ENCODE measurements at places on chromosomes 2 and 18.

GRCh38 chr2:151374436-151374835 lies 17.0 kb downstream of the TNFAIP6 start:
- DNase-seq, result no peak

GRCh38 chr2:40004336-40004735 lies 225.3 kb upstream of the THUMPD2 start:
- no peak for DNase-seq

DNA sequence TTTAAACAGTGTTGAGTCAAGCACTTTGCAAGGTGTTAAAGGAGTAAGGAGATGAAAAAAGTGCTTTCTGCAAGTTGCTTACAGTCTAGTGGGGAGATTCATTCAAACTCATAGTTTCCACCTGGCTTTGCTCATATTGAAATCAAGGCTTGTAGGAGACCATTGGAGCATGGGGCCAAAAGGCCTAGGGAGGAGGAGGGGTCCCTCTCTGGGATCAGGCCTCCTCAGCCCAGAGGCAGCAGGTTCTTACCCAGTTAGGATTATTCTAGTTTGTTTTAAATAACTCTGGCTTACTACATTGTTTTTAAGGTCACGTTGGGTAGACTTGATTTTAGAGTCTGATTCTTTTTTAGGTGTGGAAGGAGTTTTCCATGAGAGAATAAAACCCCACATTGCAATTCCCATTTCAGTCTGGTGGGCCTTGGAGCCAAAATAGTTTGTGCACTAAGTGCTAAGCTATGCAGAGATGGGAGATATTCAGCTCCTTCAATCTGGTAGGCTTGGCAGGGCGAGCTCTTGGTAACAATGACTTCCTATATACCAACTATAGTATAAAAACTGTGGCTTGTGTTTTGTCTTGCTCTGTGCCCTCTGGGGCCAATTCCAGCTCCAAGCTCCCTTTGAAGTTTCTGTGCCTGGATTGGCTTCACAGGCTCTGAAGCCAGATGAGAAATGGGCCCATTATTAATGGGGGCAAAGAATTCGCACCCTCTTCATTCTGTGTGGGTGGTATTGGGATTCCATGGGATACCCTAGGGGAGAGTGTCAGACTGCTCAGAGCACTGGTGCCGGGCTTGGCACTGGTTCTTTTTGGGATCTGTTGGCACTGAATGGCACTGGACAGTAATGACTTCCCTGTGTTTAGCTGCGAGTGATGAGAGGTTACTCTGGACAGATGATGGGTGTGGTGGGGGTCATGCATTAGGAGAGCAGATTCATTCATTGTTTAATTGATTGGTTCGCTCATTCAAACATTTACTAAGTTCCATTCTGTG lies 301.1 kb downstream of the MYCN start:
- DNase-seq, result no peak

GRCh38 chr2:19505199-19506136 lies 147.0 kb upstream of the OSR1 start:
- DNase-seq, result no peak

DNA sequence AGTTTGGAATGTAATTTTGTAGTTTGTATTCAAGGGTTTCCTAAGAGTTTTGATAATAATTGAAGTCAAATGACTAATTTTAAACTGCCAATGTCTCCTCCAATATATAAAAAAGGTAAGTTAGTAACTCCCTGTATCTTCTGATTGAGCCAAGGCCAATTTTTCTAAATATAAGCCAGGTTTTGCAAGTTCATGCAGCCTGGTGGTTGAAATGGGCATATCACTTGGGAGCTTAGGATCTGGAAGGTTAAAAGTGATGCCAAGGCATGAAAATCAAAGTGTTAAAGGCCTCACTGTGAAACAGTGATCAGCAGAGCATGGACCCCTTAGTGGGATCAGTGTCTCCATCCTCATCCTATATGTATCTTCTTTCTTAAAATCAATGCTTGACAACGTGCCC lies 60.5 kb downstream of the MERTK start:
- no peak for DNase-seq

GRCh38 chr2:77034445-77034844 lies 487.7 kb downstream of the LRRTM4 start:
- no peak for DNase-seq

DNA sequence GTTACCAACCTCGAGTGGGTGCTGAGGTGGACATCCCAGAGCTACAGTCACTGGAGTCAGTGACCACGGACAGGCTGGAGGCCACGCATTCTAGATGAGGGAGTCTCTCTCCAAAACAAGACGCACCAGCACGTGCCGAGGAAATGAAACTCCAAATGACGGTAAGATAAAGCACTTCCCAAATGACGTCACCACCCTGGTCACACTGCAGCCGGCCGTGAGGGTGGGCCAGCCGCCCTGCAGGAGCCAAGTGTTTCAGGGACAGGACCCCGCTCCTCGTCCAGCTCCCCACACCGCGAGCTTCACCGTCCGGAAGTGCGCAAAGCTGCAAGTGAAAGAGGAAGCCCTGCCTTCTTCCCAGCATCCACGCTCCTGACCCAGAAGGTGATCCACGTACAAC lies 99.4 kb downstream of the ZNF516 start:
- DNase-seq, result no peak

DNA sequence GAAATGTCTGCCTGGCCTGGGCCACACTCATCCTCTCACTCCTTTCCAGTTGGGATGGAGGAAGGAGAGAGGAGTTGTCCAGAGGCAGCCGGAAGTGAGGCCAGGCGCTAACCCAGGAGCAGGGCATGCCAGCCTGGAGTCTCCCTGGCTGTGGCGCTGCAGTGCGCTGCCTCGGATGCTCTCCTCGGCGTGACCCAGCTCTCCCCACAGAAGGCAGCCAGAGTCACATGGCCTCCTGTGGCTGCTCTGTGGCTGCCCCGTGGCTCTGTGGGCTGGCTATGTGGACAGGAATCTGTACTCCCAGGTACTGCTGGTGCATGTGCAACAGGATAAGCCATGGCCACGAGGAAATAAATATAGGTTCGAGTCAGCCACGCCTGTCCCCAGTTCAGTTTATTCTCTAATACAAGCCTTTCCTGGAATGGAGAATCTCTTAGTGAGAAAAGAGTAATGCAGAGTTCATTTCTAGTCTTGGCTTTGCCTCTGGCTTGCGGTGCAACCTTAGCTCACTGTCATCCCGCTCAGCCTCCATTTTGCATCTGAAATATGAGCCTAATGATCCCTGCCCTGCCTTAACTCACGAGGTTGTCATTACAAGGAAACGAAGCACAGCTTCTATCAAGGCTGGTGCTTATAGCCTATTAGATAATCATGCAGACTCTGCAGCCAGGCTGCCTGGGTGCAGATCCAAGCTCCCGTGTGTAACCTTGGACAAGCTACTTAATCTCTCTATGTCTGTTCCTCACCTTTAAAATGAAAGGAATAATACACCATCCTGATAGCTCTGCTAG lies 106.3 kb downstream of the ANTXR1 start:
- DNase-seq, result no peak

- DNase-seq, result no peak
These were observed 507.2 kb downstream of the EPHA4 start for GRCh38 chr2:221064880-221065279.

- DNase-seq, result no peak
These were observed 111.3 kb upstream of the TCF4 start for GRCh38 chr18:55699233-55699765.

- DNase-seq, result no peak
These were observed 11.8 kb downstream of the UCN start for GRCh38 chr2:27296481-27296880.

GRCh38 chr2:102208774-102209173 lies 22.0 kb downstream of the IL1RL2 start:
- no peak for DNase-seq

GRCh38 chr18:69480460-69480859 lies 79.8 kb downstream of the DOK6 start:
- DNase-seq, result no peak

- DNase-seq, result no peak
These were observed 25.0 kb upstream of the GMCL1 start for GRCh38 chr2:69804416-69804815.

DNA sequence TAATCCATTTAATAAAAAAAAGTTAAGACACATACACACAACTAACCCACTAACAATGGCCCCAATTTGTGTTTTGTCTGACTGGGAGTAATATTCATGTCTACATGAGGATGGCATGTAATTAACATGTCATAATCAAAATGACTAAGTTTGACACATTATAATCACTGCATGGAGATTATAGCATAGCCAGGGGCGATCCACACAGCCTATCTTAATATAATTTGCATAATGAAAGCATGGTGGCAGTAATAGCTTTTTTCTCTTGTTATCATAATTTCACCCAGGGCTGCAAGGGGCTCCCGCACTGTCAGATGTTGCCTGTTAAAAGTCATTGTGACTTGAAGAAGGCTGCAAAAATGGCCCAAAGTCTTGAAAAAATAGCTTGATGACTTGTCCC lies 243.7 kb downstream of the SMAD2 start:
- DNase-seq, result no peak

- DNase-seq, result no peak
These were observed 34.2 kb downstream of the CERS6 start for GRCh38 chr2:168490015-168490874.

GRCh38 chr2:26245231-26245732 lies 543 bp downstream of the HADHB start:
- DNase-seq, result no peak

DNA sequence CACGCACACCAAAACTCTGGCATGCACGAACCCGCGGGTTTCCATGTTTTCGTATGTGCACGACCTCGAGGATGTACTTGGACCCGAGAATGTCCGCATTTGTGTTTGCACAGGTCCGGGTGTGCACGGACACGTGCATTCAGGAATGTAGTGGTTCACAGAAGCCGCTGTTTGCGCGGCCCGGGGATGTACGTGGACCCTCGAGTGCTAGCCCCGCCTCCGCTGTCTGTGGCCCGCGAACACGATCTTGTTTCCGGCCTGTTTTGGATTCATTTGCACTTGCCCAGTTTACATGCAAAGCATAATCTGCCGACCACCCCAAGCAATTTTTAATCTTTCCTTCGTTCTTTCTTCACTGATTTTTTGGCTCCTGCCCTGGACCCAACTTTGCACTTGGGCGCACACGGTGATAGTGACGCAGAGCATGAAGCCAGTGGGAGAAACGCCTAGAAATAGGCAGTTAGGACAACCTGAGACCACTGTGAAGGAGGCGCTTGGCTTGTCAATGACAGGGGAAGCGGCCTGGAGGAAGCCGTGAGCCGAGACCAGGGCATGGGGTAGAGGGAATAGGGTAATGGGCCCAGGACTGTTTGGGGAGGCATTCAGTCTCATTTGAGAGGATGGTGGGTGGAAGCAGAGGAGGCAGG lies 45.4 kb upstream of the PTMA start:
- DNase-seq, result no peak

DNA sequence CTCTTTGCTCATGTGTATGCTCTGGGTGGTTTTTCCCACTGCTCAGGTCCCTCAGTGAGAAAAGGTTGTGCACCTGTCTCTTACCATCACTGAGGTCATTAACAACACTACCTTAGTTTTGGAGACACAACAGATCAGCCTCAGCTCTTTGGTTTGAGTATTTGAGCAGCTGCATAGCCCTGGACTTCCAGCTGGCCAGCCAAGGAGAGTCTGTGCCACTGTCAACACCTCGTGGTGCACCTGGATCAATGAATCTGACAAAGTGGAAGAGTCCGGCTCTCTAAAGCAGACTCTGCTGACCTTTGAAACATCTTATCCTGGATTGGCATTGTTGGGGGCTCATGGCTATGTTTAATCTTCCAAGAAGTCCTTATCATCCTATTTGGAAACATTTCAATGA lies 30.0 kb downstream of the SERPINB8 start:
- no peak for DNase-seq

- DNase-seq, result no peak
These were observed 269.0 kb downstream of the CDCA7 start for GRCh38 chr2:173623438-173624319.

DNA sequence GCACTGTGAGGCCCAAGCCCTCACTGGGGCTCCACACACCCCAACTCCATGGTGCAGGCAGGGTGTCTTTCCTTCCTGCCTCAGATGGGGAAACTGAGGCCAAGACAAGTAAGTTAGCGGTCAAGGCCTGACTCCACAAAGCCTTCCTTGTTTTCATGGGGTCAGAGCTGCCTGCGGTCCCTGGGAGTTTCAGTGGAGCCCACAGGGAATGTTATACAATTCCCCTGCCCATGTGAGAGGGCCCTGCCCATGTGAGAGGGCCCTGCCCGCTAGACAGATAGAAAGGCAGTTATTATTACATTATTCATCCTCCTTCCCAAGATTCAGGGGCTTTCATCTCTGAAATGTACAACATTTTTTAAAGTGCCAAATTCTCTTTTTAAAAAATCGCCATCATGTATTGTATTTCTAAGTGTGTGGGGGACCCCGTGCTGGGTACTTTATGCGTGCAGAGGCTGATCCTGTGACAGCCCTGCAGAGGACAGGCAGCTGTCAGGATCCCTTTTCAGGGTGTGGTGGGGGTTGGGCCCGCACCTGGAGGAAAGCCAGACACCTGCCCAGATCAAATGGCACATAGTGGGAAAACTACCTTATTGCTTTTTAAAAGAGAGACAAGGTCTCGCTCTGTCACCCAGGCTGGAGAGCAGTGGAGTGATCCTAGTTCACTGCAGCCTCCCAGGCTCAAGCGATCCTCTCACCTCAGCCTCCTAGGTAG lies 23.4 kb downstream of the FBLN7 start:
- no peak for DNase-seq

DNA sequence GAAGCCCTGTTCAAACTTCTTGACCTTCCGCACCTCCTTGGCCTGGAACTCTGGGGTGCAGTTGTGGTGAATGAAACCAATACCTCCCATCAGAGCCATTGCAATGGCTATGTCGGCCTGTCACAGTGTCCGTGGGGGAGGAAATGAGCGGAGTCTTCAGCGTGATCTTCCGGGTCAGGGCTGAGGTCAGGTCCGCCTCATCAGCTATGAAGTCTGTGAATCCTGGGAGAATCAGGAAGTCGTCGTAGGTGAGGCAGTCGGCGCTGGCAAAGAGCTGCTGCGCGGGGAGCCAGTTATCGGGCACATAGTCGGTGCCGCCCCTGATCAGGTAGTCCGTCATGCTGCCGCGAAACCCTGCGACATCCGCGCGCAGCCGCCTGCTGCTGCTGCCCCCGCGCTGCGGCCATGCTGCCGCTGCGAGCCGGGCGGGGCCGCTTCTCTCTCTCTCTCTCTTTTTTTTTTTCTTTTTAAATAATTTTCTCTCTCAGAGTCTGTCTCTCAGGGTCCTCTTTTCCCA lies 154.1 kb upstream of the ZSWIM2 start:
- DNase-seq, result no peak

GRCh38 chr18:58117786-58118403 lies 73.9 kb downstream of the NEDD4L start:
- DNase-seq, result no peak
